ENCODE measurements at places on chromosomes 12 and 14. TPM values are rescaled to one million over a fixed set of nuclear protein-coding genes. Genes with fewer than 3 reads are reported as not detected.

SERPINA3 gene
- 9.7 TPM for total RNA-seq

EPS8 gene
- 237 TPM for total RNA-seq

PLBD1 gene
- 0.86 TPM for total RNA-seq

SPIC gene
- total RNA-seq: not detected

KLHDC2 gene
- 97.5 TPM for total RNA-seq

KITLG gene
- 68.7 TPM for total RNA-seq

C14orf93 gene
- total RNA-seq: 10.2 TPM

PSEN1 gene
- total RNA-seq: 46.6 TPM

RND1 gene
- total RNA-seq: 0.26 TPM

SPX gene
- total RNA-seq: 1.2 TPM

CLEC4E gene
- not detected for total RNA-seq

ASCL1 gene
- total RNA-seq: not detected

GNB3 gene
- 2.0 TPM for total RNA-seq

TMBIM4 gene
- 51.7 TPM for total RNA-seq

TMEM117 gene
- total RNA-seq: 10.2 TPM

GPD1 gene
- 0.20 TPM for total RNA-seq

ENDOU gene
- total RNA-seq: 0.40 TPM

ZDHHC22 gene
- not detected for total RNA-seq

HOTAIR gene
- not detected for total RNA-seq
